ENCODE measurements at places on chromosomes 12 and 14.

DNA sequence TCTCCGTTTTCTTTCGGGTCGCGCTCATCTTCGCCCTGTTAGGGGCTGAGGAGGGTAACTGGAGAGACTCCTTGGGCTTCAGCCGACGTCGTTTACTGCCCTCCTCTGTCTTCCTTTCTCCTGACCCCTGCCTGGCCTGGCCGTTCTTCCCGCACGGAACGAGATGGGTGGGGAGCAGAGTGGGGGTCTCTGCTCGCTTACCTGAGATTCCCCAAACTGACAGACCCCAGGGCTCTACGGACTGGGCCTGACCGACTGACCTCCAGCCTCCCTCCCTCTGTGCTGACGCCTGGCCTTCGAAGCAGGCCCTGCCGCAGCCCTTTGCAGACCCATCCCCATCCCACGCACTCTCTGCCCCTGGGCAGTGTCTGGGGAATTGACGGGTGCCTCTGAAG, 439 bp downstream of the GOLGA5 start:
- DNase-seq = peak; percentile 59

DNA sequence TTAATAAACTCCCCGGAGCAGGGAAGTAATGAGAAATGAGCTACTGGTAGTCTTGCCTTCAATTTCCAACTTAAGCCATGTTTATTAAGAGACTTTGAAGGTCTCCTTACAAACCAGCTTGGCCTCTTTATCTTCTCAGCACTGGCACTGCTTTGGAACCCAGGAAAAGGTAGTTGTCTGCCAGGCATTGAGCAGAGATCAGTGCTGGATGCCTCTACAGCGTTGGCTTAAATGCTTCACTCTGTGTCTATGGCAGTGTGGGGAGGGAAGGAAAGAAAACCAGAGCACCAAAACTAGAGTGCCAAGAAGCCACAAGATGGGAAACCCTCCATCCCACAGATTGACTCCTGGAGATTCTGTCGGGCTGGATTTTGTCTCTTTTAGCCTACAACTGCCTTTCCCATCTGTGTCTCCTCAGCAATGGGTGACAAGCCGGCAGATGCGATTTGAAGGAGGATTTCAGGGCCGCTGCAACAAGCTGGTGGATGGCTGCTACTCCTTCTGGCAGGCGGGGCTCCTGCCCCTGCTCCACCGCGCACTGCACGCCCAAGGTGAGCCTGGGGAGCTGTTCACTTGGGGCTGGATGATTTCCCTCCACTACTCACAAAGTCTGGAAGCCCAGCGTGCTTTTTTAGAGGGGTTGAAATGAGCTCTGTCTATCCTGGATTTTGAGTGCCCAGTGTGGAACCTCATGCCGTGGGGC, 57.3 kb downstream of the FNTB start:
- DNase-seq = no peak

GRCh38 chr12:51393676-51394545, 2.7 kb upstream of the GALNT6 start:
- no peak for DNase-seq

DNA sequence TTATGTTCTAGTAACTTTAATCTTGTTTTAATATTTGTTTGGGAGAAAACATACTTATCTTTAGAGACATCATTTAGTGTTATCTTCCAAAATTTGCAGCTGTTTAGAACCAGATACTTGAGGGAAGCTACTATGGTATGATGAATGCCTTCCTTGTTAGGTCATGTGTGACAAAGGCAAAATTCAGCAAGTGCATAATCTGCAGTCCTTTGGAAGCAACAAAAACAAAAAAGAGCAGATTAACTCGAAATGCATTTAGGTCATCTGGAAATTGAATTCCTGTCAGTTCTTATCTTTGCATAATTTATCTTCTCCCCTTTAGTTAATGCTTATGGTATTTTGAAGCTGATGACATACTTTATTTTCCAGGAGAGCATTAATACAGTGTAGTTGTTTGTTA, 3.5 kb downstream of the FBXO34 start:
- no peak for DNase-seq

- DNase-seq = no peak
Measured at GRCh38 chr12:12219664-12220063, 47.2 kb downstream of the LRP6 start.

- DNase-seq = no peak
Measured at GRCh38 chr12:104991565-104992128, 5.5 kb downstream of the NOPCHAP1 start.

GRCh38 chr12:8483079-8483478, 27.3 kb downstream of the CLEC6A start:
- DNase-seq = no peak

GRCh38 chr14:95536036-95536593, 1.3 kb downstream of the GLRX5 start:
- DNase-seq = no peak

DNA sequence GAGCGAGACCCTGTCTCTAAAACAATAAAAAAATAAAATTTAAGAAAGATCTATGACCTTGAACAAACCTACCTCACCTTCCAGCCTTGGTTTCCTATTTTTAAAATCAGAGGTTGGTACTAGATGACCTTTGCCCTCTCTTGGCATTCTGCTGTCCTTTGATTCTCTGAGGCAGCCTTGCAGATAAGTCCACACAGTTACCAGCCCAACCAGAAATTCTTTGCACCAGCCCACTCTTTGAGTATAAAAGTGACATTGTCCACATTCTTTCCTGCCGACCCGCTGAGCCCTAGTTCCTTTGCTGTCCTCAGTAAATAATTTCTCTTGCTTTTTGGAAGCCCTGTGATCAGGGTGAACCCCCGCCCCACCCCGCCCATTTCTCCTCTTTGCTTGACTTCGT, 150.4 kb downstream of the PHETA1 start:
- DNase-seq = no peak

DNA sequence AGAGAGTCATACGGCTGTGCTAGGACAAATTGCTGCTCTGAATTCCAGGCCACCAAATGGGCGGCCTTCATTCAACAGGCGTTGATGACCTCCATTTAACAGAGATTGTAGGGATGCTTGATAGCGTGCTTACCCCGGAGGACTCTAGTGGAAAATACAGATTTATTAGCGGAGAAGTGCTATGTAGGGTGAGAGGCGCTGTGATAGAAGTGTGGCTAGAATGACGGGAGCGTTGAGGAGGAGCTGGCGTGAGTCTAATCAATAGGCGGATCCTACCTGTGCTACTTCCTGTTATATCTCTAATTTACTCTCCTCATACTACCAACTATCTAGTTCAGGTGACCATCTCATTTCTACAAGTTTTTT, 668 bp downstream of the MRPS35 start:
- DNase-seq = no peak

DNA sequence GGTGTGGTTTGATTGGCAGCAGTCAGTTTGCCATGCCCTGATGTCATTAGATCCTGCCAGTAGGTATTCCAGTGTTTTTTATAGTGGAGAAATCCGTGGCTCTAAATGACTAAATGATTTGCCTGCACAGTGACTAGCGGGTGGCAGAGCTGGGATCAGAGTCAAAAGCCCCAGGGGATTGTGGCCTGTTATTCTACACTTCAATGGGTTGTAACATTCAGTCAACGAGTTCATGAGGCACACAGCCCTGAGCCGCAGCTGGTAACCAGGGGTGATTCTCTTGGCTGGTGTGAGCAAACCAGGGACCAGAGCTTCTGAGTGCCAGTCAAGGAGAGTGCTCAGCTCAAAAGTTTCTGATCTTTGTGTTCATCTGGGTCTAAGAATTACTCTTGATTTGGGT, 1.8 kb downstream of the MYH6 start:
- DNase-seq = no peak

- no peak for DNase-seq
Measured at GRCh38 chr14:95876761-95877538, at the start of gene TUNAR. TSS of gene TUNAR (plus strand) at chr14:95876832.

GRCh38 chr14:92565718-92566115, 52.1 kb downstream of the RIN3 start:
- no peak for DNase-seq

DNA sequence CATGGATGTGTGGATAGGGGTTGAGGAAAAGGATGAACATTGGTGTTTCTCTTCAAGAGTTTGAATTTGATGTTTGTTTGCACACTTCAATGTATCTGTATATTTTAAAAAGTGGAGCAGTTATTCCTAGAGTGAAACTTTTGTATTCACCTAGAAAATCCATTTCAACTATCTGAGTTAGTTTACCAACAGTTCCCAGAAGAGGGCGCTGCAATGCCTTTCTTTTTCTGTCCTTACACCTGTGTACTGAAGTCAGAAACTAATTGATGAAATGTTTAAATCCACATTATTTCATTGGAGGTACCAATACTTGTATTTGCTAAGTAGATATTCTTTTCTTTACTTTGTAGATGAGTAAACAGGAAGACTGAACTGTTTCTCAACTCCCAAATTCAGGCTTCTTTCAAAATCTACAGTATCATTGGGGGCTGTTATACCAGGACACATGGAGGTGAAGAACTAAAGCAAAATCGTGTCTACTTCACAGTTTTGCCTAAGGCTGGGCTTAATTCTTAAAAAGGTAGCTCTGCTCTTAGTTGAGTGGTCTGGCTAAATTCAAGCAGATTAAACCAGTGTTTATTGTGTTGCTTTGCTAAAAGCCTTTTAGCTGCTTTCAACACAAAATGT, 26.6 kb upstream of the KLRB1 start:
- DNase-seq = no peak

DNA sequence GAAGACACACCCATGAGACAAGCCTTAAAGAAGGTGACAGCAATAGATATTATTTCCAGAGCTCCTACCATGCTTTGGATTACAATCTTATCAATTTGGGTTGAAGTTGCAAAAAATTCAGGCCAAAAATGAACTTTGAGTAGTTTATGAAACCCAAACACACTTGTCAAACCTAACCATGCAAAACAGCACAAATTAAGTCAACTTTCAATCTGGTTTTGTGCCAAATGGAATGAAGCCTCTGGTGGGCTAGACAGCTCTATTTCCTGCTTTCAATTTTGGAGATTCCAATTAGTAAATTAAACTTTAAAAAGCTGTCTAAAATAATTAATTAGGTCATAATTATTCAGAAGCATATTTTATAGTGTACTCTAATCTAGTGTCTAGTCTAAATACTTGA, 203.4 kb downstream of the SYT1 start:
- DNase-seq = no peak

GRCh38 chr12:29750131-29750927, 33.4 kb downstream of the TMTC1 start:
- DNase-seq = no peak

- DNase-seq = no peak
Measured at GRCh38 chr14:69321601-69322330, 61.8 kb downstream of the GALNT16 start.

GRCh38 chr14:25094171-25094907, 44.4 kb upstream of the STXBP6 start:
- no peak for DNase-seq

DNA sequence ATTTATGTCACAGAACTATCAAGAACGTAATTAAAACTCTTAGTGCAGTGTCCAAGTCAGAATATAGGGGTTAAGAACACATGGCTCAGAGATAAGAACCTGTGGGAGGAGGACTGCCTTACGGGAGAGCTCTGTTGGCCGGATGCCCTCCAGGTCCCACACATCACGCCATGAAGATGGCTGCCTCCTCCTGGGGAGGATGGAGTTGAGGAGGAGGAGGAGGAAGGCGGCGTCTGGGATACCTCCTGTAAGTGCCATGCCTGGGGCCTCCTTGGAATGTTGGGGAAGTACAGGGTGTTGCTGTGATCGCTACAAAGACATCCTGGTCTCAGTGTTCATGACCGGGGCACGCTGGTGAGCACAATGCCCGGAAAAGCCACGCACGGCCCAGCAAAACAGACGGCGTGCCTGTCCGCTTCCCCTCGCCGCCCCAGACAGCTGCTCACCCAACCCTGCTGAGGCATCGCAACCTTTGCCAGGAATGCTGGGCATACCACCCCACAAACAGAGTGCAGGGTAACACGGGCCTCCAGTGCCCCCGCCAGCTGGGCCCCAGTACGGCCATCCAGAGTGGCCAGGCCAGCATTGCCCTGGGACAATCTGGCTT, 28.7 kb upstream of the CD9 start:
- peak; percentile 57 for DNase-seq

DNA sequence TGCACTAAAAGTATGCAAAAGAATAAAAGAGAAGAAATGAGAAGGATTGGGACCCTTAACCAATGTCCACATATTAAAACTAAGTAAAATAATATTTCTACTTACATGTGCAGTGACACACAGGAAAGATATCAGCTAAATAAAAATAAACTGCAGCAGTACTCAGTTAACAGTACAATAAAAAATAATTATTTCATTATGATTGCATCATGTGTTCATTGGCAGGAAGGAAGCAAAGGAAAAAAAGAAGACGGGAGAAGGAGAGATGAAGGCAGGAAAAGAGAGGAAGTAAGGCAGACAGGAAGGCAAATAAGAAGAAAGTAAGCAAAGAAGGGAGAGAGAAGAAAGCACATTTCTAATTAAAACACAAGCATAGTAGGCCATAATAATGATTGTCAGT, 33.0 kb downstream of the RASSF9 start:
- DNase-seq = no peak

DNA sequence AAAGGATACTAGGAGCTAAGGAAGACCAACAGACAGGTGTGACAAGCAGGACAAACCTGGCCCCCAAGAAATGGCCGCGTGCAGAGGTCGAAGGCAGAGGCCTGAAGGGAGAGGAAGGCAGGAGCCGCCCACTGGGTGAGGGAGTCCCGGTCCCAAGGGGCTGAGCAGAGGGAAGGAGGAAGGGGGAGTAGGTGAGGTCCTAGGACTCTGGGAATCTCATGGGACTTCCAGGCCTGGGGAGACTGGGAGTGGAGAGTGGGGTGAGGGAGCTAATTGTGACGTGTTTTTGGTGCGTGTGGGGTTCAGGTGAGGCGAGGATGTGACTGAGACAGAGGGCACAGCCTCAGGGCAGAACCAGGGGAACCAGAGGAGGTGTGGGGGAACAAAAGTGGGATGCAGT, 11.7 kb upstream of the FLVCR2 start:
- DNase-seq = no peak

GRCh38 chr14:50013198-50013918, 103.0 kb downstream of the VCPKMT start:
- no peak for DNase-seq

DNA sequence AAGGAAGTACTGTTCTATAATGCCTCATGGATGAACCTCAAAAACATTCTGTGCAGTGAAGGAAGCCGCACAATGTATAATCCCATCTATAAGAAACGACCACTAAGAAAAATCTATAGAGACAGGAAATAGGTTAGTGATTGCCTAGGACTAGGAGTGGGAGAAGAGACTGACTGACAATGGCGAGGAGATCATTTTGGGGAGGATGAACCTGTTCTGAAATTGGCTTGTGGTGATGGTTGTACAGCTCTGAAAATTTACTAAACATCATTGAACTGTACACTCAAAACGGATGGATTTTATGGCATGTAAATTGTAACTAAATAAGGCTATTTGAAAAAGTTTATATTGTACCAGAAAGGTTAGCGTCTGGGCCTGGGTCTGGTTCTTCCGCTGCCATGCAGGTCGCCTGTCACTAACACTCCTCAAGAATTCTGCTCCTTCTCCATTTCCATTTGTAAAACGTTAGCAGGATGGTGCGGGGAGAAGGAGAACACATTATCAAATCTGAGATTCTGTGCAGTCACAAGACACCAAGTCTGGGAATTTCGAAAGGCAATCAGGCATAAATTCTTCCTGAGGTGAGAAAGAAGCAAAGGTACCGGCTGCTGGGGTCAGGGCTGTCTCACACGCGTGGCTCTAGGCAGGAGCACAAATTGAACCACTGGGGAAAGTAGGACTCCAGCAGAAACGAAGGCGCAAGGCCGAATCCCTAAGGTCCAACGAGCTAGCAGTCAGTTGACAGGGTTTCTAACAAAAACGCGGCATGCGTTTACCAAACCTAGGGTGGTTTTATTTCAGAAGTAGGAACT, 845 bp upstream of the COCH start:
- no peak for DNase-seq

- DNase-seq = no peak
Measured at GRCh38 chr14:68649476-68650189, 143.2 kb downstream of the ZFP36L1 start.

- DNase-seq = no peak
Measured at GRCh38 chr14:38958589-38958988, 144.4 kb downstream of the SEC23A start.

All from left hindlimb (tissue), 1 donor.